NCI-H226 (cell line): ENCODE measurements at places on chromosomes 16 and 17.

DNA sequence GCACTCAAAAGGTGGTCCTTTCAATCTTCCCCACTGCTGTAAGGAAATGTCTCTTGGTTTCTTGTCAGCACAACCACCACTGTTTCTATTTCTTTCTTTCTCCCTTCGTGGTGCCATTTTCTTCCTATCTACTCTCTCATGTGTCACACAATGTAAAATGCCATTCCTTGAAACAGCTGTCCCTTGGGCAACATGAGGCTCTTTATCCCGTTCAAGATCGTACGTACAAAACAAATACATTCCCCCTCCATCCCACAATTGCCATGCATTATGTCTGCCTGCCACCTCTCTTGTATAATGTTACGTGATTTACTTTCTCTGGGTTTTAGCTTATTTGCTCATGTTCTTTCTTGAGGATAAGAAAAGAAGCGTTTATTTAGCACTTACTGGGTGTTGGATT lies 410.6 kb downstream of the HS3ST4 start:
- no peak for DNase-seq

- DNase-seq: no peak
Observed at GRCh38 chr17:978103-979093, 1.2 kb downstream of the NXN start.

DNA sequence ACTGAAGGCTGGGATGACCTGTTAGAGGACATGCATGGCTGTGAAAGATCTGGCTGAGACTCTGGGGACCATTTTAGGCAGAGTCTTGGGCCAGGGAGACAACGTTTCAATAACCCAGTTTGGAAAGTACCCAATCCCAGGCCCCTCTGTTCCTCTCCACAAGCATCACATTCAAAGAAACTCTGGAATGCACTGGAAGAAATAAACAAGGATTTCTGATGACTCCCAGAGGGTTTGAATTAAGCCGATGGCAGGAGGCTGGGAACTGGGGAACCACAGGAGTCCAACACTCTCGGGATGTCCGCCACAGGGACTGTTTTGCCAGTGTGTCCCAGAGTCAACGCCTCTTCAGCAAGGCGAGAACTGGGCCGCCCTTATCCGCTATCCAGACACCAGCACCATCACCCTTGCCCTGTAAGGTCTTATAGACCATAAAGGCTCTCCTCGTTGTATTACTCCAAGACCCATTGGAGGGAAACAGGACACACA lies 3.3 kb downstream of the PMP22 start:
- DNase-seq: no peak

DNA sequence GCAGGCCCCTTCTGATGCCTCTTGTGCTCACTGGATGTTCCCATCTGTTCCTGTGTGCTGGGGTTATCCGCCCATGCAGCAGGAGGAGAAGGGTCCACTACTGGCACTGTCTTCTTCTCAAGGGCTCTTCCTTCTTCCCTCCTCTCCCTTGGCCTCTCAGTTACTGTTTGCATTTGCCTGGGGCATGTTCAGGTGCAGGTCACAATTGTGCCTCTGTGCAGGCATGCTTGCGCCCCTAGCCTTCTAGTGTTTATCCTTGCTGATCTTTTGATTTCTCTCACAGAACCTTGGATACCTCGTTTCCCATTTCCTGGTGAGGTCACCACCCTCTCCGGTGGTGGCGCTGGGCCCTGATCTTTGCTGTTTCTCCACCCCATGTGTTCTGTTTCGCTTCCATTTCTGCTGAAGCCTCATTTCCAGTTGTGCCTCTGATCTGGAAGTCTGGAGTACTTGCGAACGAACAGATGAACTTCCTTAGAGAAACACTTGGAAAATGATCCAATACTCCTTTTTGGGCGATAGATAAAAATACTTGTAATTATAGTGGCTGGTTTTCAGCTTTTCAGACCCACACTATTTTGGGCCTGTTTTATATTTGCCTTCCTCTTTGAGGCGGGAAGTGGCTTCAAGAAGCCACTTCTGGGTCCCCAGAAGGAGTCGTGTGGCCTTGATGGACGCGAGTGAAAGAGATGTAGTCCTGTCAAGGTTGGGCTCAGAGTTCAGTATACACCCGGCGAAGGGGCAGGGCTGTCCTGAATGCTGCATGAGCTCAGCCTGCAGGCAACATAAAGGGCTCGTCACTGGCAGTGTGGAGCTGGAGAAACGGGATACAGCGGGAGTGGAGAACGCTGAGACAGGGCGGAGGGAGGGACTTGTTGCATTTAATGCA lies 312.9 kb downstream of the SNX29 start:
- DNase-seq: no peak

DNA sequence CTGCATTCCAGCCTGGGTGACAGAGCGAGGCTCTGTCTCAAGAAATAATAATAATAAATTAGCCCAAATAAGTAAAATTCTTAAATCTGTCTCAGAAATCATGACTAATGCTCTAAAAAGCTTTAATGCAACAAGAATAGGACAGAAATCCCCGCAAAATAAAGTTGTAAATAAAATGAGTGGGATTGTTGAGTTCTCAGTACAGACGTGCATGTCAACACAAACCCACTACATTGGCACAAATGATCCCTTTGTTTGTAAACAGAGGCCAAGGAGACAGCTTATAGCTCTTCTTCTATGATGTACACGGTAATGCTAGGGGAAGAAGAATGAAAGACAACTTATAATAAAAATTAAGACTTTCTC lies 6.0 kb downstream of the STAT5B start:
- DNase-seq: no peak

DNA sequence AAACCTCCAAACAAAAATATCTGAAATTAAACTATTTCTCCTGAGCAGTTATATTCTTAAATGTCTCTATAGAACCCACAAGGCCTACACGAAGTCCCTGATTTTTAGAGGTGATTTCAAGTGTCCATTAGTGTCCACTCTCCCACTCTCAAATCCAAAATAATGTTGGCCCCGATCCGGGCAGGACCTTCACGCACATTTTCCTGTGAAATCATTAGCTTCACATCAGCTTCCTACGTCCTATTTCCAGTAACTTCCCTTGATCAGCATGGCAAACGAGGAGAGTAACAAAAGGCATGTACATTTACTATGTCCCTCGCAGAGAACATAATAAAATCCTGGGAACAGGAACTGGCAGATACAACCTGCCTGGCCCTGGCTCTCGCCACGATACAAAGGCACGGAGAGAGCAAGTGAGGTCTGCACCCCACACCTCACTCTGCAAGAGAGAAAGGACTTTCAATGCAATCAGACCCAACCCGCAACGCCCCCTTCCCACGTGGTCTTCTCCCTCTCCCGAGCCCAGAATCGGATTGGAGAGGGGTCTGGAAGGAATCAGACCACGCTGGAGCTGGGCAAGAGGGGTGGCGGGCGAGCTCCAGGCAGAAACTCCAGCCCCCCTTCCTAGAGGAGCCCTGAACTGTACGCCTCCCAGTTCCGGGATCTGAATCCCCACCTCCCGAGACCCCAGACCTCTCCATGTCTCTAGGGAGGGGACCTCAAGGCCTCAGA lies 17.5 kb upstream of the C17orf78 start:
- DNase-seq: peak; percentile 49

GRCh38 chr17:31931756-31932155 lies 5.1 kb upstream of the SUZ12 start:
- DNase-seq: no peak

DNA sequence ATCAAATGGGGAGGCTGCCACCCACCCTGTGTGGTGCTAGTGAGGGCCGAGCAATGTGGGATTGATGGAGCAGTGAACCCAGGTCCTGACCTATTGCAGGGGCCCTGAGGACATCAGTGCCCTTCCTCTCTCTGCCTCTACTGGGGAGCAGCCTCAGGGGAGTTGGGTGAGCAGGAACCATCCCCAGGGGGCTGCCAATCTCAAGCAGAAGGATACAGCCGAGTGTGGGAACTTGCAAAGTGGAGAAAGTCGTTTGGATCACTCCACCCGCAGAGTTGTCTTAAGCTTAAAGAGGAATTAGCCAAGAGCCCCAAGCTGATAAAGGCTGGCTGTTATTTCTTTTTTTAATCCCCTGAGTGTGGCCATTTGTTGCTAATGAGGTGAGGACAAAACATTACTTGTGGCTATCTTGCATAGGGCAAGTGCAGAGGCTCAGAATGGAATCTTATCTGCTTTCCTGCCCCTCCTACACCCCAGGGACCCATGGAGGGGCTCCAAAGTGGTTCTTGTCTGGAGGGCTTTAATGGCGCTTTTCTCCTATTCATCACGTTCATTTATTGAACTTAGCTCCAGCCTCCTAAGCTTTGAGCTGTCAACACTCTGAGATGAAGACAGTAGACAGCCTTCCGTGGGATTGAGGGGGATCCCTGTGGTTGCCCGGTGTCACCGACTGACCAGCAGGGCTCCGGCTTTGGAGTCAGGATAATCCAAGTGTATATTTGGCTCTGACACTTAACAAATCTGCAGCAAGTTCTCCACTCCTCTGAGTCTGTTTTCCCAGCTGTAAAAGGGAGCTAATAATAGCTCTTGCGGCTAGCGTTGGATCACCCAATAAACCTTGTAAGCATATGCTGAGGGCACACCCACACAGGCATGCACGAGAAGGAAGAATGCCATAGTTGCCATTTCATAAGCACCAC lies 45.1 kb downstream of the MYH11 start:
- DNase-seq: peak; percentile 73

GRCh38 chr17:62668091-62668804 lies 40.8 kb downstream of the MRC2 start:
- DNase-seq: no peak

- DNase-seq: peak; percentile 13
Observed at GRCh38 chr17:35784895-35785294, 10.5 kb downstream of the MMP28 start.

GRCh38 chr16:80585764-80586163 lies 45.0 kb downstream of the DYNLRB2 start:
- DNase-seq: no peak

- DNase-seq: no peak
Observed at GRCh38 chr16:48820379-48820778, 210.4 kb upstream of the N4BP1 start.

- no peak for DNase-seq
Observed at GRCh38 chr17:43987131-43988021, 17.0 kb upstream of the NAGS start.

DNA sequence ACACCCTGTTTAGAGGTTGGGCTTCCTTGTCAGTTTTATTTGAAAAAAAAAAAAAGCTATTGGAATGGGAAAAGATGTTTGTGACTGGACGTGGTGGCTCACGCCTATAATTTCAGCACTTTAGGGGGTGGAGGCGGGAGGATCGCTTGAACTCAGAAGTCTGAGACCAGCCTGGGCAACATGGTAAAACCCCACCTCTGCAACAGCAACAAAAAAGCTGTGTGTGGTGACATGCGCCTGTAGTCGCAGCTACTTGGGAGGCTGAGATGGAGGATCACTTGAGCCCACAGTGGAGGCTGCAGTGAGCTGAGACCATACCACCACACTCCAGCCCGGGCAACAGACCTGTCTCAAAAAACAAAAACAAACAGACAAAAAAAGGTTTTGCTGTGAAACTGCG lies 66.1 kb upstream of the SIAH1 start:
- no peak for DNase-seq

DNA sequence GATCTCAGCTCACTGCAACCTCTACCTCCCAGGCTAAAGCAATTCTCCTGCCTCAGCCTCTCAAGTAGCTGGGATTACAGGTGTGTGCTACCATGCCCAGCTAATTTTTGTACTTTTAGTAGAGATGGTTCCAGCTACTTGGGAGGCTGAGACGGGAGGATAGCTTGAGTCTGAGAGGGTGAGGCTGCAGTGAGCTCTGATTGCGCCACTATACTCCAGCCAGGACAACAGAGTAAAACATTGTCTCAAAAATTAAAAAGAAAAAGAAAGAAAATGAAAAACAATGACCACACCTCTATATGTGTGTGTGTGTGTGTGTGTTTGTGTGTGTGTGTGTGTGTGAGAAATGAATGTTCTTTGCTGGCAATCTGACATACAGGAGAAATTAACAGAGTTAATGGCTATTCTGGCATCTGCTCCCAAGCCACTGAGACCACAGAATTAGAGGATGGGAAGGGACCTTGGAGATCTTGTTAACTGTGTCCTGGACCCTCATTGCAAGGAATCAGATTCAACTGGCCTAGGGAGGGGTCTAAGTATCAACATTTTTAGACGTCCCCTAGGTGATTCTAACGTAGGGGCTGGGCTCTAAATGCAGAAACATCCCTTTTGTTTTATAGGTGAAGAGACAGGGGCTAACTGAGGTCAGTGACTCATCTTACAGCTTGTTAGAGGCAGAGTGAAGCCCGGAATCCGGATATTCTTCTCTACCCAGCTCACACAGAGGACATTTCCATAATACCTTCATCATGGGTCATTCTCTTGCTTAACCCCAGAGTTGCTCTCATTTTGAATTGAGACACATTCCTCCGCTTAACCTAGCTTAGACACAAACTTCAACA lies 16.4 kb upstream of the MARCHF10 start:
- DNase-seq: peak; percentile 90

DNA sequence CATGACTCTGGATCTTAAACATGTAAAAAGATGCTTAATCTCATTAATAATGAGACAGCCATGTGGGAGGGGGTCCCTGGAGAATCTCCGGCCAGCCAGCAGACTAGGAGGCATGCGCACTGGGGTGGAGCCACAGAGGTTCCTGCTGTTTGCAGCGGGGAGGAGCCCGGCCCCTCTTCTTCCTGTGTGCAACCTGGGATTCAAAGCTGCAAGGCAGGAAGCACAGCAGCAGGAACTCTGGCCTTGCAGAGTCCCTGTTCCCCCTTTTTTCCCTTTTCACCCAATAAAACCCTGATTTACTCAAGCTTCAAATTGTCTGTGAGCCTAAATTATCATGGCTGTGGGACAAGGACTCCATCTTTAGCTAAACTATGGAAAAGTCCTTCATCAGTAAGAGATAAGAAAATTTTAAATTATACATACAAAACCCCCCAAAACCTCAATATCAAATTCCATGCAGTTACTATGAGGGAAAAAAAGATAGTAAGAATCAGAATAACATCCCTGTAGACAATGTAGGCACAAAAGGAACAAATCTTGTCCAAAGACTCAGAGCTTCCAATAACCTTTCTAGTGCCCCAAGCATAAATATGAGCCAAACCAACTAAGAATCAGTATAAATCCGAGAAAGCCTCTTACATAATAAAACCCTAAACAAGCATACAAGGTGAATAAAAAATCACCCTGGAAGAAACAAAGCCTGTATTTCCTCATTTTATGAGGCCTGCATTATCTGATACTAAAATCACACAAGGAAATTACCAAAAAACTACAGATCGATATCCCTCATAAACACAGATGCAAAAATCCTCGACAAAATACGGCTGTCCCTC lies 12.1 kb downstream of the CFDP1 start:
- DNase-seq: peak; percentile 70
